ENCODE measurements at places on chromosomes 6 and 20.

- DNase-seq: peak; percentile 49
Observed at GRCh38 chr6:37607944-37608343, 89.7 kb downstream of the MDGA1 start.

DNA sequence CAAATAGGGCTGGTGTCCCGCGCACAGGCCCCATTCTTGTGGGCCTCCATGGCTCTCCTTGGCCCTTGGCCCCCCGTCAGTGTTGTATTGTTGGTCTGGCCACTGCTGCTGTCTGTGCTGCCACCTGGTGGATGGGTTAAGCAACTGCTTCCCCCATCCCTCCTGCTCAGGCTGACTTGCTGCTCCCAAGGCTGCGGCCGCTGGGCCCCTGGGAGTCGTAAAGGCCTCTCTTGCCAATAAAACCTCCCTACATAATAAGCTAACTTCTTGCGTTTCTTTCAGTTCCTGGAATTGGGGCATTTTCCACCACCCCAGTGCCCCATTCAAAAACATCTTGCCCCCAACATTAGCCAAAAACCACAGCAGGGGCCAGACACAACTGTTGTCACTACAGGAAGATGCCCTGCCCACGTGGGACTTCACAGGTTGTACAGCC lies 27.1 kb downstream of the CD83 start:
- peak; percentile 88 for DNase-seq

DNA sequence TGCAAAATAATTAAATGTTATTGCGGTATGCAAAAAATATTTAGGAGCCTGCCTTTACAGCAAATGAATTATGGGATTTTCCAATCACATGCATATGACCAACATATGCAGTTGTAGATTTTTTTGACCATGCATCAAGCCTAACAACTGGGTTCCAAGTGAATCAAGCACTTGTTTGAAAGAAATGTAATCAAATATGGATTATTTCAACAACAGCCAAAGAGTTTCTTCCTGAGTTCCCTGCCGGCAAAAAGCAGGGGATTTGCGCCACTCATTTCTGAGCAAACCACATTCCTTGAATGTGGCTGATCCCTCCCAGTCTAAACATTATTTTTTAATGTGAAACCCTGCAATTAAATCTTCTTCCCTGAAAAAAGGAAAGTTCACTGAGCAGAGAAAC lies 100.1 kb upstream of the ADTRP start:
- no peak for DNase-seq

DNA sequence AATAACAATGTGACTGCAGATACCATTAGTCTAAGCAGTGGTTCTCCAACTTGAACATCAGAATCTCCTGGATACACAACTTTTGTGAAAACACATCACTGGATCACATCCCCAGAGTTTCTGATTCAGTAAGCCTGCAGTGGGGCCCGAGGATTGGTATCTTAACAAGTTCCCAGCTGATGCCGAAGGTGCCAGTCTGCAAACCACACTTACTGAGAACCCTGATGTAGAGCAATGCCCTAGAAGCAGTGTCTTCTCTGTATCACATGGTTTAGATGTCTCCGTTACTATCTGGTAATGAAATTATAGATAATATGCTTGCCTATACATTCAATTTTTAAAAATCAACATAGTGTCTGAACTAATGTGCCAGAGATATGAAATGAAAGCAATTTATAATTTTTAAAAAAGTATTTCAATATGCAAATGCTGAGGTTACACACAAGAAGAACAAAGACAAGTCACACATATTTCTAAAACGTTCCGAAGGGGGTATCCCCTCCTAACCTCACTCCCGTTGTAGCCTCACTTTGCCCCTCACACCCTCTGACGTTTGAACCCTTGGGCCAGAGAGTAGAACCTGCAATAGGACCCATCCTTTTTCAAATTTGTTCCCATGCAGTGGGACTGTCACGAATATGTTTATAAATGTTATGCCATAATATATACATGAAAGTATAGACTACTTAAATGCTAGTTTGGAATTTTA lies 115.4 kb upstream of the SAMD5 start:
- DNase-seq: no peak

DNA sequence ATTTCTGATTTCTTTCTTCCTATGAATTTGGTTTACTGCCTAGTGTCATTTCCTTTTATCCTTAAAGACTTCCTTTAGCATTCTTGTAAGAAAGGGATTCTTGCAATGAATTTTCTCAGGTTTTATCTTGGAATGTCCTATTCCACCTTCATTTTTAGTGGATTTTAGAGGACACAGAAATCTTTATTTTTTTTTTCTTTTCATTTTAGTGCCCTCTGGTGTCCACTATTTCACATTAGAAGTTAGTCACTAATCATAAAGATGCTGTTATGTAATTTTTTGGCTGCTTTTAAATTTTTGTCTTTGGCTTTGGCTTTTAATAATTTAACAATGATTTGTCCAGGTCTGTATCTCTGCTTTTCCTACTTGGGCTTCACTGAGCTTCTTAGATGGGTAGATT lies 28.1 kb downstream of the LMBRD1 start:
- no peak for DNase-seq

GRCh38 chr6:168384045-168385036 lies 56.6 kb upstream of the SMOC2 start:
- no peak for DNase-seq

DNA sequence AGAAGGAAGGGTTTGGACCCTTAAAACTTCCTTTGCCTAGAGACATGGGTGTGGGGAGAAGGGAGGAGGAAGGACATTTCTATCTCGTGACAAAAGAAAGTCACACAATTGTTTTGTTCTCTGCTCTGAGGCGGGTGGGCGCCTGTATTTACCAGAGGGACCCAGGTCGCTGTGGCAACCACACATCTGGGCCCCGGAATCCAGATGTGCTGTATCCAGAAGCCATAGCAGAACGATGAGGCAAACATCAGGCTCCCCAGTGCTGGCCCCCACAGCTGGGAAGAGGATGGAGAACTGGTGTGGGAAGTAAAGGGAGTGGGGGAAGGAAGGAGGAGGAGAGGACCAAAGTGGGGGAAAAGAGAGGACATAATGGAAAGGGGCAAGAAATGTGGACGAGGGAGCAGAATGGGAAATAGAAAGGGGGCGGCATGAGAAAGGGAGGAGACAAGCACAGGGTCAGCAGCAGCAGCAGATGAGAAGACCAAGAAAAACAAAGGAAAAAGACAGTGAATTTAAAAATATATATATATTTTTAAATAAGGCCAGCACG lies 3.4 kb upstream of the TNXB start:
- DNase-seq: no peak

GRCh38 chr20:62176866-62177265 lies 6.0 kb upstream of the MTG2 start:
- no peak for DNase-seq

DNA sequence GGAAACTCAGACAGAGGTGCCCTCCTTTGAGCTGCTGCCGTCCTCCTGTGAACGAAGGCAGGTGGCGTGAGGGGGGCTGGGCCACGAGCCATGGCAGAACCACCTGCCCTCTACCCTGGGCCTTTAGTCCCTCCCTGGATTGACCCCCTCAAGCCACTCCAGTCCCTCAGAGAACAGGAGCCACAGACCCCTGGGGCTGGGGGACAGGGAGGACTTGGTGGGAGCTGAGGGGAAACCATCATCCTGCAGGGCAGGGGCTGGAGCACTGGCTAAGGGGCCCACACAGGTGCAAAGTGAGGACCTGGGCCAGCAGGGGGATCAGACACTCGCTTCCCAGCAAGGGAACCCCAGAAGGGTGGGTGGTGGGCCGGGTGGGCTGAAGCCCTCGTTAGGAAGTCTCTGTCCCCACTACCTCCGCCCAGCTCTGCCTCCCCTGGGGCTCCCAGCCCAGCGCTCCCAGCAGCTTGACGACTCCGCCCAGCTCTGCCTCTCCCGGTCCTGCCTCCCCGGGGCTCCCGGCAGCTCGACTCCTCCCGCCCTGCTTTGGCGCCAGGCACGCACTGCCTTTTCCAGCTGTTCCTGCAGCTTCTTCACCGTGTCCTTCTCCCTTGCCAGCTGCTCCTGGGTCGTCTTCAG lies 44.4 kb downstream of the DSTN start:
- peak; percentile 9 for DNase-seq

DNA sequence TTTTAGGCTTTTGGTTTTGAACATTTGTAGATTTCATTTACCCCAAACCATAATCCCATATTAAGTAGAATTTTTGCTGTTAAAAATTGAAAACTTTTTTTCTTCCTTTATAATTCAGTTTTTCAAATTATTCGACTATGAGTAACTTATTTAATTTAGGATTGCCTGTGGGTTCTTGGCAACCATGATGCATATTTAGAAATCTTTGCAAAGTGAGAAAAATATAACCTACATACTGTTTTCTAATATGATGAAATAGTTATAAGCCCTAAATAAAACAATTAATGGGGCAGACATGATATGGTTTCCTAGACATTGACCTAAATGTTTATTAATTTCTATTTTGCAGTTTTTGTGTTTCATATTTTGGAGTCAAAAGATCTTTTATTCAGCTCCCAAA lies 23.6 kb downstream of the NEDD9 start:
- DNase-seq: no peak

GRCh38 chr20:9332791-9333479 lies 181.5 kb upstream of the LAMP5 start:
- no peak for DNase-seq

GRCh38 chr6:70254784-70255183 lies 48.1 kb downstream of the COL9A1 start:
- no peak for DNase-seq

- DNase-seq: no peak
Observed at GRCh38 chr6:154122195-154122925, 83.3 kb downstream of the OPRM1 start.

DNA sequence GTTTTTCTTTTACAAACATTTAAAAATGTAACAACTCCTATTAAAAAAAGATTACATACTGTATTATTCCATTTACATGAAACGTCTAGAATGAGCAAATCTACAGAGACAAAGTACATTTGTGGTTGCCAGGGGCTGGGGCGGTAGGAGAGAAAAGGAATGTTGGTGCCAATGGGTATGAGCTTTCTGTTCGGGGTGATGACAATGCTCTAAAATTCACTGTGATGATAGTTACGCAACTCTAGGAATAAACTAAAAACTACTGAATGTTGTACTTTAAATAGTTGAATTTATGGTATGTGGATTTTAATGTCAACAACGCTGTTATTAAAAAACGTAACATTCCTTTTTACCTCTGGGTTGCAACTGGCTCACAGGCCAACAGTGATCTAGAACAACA lies 211.1 kb downstream of the GMDS start:
- no peak for DNase-seq

- DNase-seq: no peak
Observed at GRCh38 chr6:26088344-26088743, 1.1 kb downstream of the HFE start.

DNA sequence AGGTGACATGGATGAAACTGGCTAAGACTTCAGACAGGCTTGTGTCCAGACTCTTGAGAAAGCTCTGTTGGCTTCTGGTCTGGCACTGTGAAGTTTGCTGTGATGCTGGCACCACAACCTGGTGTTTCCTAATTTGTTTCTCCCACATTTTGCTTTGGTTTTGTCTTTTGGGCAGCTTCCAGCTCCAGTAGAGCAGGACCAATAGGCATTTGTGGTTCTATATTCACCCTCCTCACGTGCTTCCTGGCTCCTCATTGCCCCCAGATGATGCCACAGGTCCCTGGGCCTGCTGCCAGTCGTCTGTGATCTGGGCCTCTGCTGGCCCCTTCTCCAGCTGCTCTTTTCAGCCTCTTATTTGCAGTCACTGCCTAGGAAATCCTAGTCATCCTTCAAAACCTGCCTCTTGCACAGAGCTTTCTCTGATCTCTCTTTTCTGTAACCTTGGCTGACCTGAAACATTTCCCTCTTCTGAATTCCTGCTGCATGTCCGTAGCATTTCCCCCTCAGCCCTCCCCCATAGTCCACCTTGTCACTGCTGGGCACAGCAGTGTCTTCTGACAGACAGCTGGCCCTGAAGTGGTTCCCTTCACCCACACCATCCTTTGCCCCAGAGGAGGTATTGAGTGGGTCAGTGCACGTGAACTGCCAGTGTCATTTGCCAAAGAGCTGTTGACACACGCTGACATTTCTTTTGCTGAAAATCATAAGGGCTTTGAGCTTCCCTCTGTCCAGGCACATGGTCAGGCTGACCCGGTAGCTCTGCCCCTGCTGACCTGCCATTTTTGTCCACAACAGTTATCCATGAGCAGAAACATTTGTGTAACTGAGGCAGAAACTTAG lies 63.0 kb downstream of the PTPN1 start:
- peak; percentile 66 for DNase-seq

DNA sequence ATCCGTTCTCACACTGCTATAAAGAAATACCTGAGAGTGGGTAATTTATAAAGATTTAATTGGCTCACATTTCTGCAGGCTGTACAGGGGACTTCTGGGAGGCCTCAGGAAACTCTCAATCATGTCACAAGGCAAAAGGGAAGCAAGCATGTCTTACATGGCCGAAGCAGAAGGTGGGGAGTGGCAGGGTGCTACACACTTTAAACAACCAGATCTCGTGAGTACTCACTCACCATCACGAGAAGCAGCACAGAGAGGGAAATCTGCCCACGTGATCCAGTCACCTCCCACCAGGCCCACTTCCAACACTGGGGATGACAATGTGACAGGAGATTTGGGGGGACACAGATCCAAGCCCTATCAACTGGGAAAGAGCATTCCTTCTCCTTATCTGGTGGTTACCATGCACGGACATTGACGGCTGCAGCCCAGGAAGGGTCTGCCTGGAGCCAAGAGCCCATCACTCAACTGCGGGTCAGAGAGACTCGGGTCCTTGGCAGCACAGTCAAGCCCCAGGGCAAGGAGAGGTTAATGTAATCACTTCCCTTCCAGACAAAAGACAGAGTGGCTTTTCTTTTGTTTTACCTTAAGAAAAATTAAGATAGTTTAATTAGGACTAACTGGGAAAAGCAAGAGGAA lies 112.3 kb upstream of the CST7 start:
- no peak for DNase-seq

DNA sequence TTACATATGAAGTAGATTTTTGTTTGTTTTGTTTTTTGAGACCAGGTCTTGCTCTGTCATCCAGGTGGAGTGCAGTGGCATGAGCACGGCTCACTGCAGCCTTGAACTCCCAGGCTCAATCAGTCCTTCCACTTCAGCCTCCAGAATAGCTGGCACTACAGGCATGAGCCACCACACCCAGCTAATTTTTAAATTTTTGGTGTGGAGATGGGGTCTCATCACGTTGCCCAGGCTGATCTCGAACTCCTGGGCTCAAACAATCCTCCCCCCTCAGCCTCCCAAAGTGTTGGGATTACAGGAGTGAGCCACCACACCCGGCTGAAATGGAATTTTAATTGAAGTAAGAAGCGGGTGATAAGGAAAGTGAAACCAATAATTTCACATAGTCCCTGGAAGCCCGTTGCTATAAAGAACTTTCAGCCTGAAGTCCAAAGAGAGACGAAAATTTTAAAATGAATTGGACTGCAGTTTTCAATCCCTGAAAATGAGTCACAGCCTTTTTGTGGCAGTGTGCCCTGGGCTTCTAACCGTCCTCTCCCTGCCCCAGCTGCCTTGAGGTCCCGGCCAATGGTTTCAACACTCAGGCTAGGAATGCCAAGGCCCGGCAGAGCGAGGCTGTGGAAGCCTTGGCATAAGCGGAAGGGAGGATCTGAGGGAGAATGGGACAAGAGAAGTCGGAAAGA lies 757 bp downstream of the RAET1E start:
- DNase-seq: no peak

Data from hematopoietic multipotent progenitor cell treated with erythropoietin and hydrocortisone succinate and interleukin-3 and kit ligand, for 6 days (in vitro differentiated cells).